ENCODE measurements at places on chromosomes 12 and 14.

DNA sequence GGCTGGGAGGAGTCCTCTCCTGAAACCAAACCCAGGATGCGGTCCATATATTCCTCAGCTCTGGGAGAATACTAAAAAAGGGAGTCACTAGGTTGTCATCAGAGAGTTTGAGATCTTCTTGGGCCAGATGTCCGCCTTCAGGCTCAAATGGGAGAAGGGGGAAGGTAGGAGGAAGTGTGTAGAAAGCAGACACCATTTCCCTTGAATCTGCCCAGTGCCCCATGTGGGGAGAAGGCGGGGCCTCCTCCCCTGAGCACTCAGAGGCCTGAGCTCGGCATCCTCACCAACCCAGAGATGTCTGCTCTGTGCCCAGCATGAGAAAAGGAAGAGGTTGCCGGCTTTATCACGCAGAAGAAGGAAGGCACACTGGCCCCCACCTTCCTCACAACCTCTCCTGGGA is 37.3 kb downstream of the LTBP2 start:
- DNase-seq, result no peak

GRCh38 chr12:62631471-62632410 is 165.1 kb downstream of the MON2 start:
- peak; percentile 66 for DNase-seq

GRCh38 chr12:62950317-62950716 is 15.4 kb upstream of the PPM1H start:
- DNase-seq, result no peak

DNA sequence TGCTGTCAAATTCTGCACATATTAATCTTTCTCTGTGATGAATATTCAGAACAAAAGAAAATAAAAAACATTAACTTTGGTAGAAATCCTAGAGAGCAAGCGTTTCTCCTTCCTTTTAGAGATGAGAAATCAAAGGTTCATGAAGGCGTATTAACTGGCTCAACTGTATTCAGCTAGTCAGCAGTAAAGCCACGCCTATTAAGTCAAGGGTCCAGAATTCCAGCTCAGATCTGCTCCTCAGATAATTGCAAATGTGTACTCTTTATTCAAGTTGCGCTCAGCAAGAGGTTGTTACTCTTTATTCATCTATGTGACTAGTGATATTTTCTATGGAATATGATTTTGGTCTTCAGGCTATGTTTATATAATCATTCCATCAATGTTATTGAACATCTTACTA is 13.1 kb upstream of the POC1B start:
- no peak for DNase-seq

DNA sequence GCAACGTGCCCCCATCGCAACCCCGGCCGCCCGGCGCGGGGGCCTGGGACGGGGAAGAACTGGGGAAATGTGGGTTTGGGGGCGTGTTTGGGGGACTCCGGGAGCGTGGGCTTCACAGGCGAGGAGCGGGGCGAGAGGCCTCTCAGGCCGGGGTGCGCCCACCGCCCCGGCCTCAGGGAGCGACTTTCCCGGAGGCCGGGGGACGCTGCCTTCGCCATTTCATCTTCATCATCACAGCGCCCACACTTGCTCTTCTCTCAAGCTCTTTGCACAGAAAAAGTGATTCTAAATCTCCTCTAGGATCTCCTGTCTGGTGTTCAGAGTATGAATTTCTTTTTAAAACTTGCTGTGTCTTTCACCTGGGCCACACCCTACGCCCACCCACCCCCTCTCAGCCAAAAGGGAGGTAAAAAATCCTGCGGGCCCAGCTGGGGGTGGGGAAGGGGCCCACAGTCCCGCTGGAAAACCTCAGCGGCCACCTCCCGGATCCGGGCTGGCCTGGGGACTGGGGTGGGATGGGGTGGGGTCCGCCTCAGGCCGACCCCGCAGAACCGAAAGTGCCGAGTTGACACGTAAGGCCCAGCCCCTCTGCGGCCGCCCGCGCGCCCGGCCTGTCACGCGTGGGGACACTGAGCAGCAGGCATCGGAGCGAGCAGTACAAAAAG is 7.4 kb downstream of the CDKN1B start:
- no peak for DNase-seq

GRCh38 chr14:89267163-89267562 is 149.9 kb downstream of the FOXN3 start:
- no peak for DNase-seq

DNA sequence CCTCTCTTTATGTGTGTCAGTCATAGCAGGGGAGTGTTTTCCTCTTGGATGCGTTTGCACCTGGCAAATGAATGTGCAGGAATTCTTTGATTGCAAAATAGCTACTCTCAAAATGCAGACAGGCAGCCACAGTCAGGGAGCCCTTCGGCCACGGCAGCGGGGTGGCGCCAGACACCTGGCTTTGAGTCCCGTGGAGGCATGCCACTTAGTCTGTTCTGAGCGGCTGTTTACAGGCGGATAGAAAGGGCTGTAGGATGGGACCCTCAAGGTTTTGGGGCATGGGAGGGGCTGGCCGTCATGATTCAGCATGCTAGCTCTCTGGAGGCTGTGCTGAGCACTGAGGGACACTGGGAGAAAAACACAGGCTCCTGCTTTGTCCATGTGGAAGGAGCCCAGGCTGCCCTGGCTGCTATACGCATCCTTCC is 117.1 kb downstream of the SLC25A47 start:
- DNase-seq, result no peak

DNA sequence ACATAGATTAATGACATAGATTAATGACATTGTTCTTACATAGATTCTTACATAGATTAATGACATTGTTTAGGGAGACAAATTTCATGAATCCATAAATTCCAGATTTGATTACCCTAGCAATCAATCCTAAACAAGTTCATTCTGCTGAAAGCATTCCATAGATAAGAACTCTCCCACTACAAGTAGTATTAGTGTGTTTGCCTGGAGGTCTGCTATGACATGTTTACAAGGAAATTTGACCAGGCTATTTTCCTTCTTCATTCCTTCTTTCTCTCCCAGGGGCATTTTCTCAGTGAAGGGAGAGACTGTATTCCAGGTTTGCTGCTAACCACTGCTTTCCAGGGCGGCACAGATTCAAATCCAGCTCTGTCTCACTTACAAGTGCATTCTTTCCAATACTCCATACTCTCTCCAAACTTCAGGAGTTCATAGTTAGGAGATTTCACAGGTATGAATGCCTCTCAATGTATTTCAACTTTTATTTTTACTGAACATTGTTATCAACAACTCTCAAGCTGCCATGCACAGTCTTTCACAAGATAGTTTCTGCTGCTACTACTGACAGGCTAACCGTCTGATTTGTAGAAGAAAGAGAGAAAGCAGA is 134.5 kb downstream of the SLC38A1 start:
- DNase-seq, result no peak

- DNase-seq, result no peak
Observed at GRCh38 chr14:89163031-89163636, 253.9 kb downstream of the FOXN3 start.

DNA sequence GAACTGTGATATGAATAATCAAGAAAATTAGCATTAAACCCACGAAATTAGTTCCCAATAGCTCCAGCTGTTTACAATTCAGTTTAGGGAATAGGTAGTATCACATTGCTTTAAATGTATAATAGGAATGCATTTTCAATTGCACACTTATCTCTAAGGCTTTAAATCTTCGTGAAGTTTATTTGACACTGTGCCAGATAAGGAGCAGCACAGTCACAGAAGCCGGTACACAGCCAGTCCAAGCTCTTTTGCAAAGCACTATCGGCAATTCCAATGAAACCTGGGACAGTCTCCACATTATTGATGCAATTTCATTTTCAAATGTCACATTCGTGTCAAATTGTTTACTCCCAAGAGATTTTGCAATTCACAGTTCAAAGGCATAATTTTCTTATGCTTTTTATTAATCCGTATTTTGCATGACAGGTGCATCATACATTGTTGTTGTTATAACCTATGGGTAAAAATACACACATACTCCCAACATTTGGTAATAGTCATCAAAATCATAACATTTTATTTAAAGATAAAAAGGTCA is 602.8 kb downstream of the RPS29 start:
- no peak for DNase-seq

Data from AG09319 (cell line).